Prostate gland (tissue), 2 donors: ENCODE measurements at places on chromosomes 3 and 15. TPM values are rescaled to one million over a fixed set of nuclear protein-coding genes. Genes with fewer than 3 reads are reported as not detected.

- DNase-seq = no peak
Measured at GRCh38 chr3:152322756-152323155, 54.0 kb downstream of the MBNL1 start.

DNA sequence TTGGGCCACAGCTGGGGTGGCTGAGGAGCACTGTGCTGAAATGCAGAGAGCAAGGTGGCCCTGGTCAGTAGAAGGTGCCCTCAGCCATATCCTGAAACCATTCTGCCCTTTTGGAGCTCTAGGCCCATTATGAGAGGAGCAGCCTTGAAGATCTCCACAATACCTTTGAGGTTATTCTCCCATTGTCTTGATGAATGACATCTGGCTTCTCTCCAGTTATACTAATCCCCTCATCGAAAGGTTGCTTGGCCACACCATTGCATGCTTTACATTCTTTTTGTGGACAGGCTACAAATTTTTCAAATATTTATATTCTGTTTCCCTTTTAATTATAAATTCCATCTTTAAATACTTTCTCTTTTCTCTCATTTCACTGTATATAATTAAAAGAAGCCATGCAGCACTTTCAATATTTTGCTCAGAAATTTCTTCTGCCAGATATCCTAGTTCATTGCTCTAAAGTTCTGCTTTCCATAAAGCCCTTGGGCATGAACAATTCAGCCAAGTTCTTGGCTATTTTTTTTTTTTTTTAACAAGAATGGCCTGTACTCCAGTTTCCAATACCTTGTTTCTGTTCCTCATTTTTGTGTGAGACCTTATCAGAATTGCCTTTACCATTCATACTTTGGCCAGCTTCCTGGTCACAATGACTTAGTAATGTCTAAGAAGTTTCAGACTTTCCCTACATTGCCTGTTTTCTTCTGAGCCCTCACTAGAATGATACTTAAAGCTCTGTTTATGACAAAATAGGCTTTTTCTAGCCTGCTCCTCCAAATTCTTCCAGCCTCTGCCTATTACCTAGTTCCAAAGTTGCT lies 138.9 kb upstream of the SGO1 start:
- no peak for DNase-seq

DNA sequence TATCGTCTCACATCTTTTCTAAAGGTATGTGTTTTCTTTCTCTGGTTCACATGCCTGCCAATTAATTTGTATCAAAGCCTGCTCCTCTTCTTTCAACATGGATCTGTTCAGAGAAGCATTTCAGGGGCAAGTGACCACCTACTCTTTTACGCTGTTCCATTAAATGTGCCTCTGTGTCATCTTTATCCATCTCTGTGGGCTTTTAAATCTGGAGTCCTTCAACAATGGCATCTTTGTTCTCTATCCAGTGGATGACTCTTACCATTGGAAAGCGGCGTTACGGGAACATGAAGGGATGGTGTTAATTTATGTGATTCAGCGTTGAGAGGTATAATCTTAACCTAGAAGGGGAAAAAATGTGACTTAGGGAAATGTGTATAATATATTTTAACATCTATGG lies 92.7 kb upstream of the CFAP20DC start:
- DNase-seq = no peak

DNA sequence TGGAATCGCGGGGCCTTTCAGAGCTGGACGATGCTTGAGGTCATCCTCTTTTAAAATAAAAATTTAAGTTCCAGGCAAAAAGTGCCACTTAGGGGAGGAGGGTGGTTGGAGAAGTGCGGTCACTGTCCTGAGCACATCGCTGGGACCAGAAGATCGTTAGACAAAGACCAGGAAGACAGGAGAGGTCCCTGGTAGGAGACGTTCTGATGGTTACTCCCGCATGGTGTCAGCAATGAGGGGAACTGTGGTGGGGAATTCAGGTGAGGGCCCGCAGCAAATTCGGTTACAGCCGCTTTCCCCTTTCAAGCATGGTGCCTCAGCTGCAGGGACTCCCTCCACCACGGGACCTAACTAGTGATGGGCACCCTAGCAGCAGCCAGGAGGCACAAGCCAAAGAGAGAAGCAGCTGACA lies 1.0 kb upstream of the ISY1 start:
- DNase-seq = no peak

DNA sequence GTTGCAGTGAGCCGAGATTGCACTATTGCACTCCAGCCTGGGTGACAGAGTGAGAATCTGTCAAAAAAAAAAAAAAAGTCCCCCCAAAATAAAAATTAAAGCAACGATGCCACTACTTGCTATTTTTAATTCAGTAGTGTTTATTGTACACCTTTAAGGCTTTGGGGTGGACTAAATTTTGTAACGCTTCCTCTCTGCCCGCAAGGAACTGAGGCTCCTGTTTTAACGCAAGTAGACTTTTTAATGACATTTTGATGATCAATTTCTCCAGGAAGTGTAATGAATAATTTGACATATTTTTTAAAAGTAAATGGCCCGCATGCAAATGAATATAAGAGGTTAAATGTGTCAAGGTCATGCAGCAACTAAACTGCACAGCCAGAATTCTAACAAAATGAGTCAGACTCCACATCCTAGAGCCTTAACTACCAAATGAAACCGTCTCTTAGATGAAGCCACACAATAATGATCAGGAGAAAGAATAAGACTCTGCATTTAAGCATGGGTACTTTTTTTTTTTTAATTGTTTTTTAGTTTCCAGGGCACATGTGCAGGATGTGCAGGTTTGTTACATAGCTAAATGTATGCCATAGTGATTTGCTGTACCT lies 96.8 kb upstream of the LMOD3 start:
- DNase-seq = no peak

DNA sequence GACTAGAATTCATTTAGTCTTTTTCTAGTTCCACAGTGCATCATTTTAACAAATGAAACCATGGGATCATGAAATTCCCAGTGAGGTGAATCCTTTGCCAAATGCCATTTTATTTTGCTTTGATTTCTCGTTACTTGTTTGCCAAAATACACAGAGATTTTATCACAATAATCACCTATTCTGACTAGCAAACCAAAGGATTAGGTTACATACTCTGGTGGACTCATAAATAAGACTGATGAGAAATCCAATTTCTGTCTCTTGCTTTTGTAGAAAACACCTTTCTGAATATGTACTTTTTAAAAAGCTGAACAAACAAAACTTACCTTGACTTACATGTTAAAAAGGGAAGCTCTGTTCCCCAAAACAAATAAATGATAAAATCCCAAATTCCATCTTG lies 12.2 kb downstream of the ERC2 start:
- DNase-seq = no peak

DNA sequence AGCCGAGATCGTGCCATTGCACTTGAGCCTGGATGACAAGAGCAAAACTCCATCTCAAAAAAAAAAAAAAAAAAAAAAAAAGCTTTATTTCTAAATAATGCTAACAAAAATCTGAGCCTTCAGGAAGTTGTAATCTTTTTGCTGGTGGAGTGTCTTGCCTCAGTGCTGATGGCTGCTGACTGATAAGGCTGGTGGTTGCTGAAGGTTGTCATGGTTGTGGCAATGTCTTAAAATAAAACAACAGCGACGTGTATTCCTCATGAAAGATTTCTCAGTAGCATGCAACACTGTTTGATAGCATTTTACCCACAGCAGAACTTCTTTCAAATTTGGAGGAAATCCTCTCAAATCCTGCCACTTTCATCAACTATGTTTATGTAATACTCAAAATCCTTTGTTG lies 77.4 kb upstream of the PTPRG start:
- no peak for DNase-seq

DNA sequence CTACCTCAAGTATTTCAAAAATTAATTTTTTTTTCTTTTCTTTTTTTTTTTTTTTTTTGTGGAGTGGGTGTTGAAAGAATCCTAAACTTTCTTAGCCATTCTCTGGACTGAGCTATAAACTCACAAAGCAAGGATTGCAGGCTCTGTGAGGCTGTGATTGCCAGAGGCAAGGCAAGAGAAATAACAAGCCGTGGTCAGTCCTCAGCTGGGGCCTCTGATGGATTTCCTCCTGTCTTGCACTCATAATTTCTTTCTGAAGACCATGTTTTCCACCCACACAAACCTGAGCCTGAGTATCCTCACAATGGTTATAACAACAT lies 1.3 kb downstream of the CX3CR1 start:
- DNase-seq = no peak

DNA sequence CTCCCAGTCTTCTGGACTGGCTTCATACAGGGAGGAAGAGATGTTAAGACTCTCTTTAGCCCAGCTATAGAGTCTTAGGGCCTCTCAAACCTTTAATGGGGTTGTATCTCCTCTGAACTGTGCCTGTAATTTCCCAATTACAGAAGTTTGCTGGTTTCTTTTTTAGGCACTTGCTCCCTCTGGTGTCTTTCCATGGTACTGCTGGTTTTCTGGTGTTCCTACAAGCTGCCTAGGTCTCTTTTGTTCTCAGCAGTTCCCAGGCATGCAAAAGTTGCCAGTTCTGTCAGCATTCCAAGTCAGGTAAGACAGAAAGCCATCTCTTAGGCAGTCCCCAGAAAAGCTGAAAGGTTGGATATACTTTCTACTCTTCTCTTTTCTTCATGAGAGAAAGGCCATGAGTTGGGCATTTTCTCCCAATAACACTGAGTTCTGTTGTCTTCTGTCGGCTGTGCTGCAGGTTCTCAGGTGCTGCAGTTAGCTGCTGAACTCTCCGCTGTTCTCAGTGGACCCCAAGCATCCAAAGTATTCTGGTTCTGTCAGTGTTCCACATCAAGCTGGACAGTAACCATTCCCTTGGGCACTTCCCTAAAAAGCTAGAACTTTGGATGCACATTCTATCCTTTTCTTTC lies 54.4 kb upstream of the EHHADH start:
- peak; percentile 19 for DNase-seq

- no peak for DNase-seq
Measured at GRCh38 chr15:39488961-39489360, 91.9 kb upstream of the THBS1 start.

- no peak for DNase-seq
Measured at GRCh38 chr15:80988148-80988796, 1.3 kb downstream of the MESD start.

DNA sequence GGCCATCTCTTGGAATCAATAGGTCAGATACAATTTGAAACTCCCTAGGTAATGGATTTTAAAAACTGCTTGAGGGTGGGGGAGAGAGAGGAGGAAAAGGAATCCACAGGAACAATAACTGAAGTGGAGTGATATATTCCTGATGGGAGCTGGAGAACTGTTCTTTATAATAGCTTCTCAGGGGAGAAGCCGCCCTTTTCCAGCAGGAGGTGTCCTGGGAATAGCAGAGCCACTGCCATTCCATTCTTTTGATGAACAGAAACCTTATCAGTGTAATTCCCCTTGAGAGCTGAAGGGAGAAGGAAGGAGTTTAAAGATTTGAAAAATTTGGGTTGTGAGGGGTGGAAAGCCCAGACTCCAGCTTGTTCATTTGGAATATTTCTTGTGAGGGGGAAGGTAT lies 504.9 kb upstream of the DPH6 start:
- DNase-seq = no peak

- peak; percentile 71 for DNase-seq
Measured at GRCh38 chr3:122942937-122943827, 84.4 kb downstream of the SEMA5B start.

DNA sequence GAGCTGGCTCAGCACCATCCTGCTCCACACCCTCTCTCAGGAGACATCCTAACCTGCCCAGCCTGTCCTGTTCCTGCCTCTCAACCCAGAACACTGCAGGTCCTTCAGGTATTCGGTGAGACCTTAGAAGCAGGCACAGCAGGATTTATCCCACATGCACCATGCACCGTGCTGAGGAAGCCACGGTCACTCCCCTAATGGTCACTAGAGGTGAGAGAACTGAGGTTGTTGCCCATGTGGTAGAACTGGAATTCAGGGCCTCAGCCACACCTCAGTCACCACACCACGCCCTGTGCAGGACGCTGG lies 36.9 kb downstream of the APBA2 start:
- DNase-seq = no peak

- no peak for DNase-seq
Measured at GRCh38 chr3:130948929-130949328, 55.0 kb downstream of the ATP2C1 start.

DNA sequence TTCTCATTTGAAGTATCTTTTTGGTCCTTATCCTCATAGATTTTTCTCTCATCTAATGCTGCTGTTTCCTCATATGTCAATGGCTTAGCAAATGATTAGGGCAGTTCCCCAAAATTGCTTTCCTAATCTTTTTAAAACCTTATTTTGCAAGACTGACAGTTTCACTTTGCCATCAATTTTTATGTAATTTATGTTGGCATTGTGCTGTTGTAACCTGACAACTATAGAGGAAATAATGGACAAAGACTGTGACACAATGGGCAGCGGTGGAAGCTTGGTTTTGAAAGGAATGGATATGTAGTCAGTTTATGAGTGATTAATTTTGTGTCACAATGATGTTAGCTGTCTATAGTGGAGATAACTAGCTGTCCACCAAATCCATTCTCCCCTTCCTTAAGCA lies 10.6 kb upstream of the SH3BP5 start:
- no peak for DNase-seq

DNA sequence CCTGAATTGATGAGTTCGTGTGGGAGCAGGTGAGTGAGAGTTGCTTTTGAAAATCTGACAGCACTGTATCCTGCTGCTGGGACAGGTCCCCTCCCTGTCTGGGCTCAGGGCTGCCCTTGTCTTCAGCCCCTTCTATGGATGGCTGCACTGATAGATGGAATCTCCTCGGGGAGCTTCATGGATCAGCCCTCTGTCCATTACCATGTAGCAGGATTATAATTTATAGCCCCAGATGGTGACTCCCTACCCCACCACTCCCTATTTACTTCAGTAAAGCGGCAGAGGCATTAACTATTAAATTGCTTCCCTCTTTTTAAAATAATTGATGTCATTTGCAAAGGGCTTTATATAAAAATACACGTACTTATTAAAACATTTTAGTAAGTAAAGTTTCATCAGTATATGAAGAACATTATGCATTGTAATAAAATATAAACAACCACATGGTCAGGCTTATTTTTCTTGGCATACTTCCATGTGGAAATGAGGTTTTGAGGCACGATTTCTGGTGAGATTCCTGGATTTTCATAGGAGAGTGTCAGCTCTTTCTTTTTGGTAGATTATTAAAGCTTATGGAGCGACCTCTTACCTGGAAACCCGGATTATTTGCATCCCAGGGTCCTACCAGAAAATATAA lies 38.5 kb downstream of the MAP3K13 start:
- no peak for DNase-seq

- DNase-seq = no peak
Measured at GRCh38 chr3:181252631-181253030, 263.1 kb upstream of the DNAJC19 start.

- no peak for DNase-seq
Measured at GRCh38 chr3:133825969-133826727, 20.5 kb downstream of the SRPRB start.

DNA sequence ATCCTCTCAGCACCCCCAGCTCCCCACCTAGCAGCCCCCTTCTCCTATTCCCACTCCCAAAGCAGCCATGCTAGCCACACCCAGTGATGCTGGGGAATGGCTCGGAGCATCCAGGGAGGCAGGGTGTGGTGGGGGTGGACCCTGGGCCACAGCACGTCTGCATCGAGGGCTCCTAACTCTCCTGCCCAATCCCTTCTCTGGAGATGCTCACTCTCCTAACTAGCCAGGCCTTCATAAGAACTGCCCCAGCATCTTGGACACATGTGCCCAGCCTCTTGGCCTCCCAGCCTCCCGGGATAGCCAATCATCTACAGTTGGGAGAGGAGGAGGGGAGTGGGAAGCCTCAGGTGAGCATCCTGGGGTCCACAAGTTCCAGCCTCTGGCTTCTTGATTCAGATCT lies 2.7 kb downstream of the PCBP4 start:
- no peak for DNase-seq

Gene LYZL4
- not detected for total RNA-seq

Gene LRTM1
- 2.0 TPM for total RNA-seq

Gene RASGRF1
- total RNA-seq = 0.09 TPM

Gene ZNF860
- 4.4 TPM for total RNA-seq

Gene ACKR4
- 0.09 TPM for total RNA-seq

Gene PPP1R14D
- not detected for total RNA-seq

Gene STRA6
- 0.77 TPM for total RNA-seq

Gene SSUH2
- total RNA-seq = 2.6 TPM
